NCI-H2029 treated with DMSO at 0.1 percent for 48 hours (cell line): ENCODE measurements at places on chromosomes 1 and 21.

- no peak for DNase-seq
Observed at GRCh38 chr21:29176471-29177120, 46.2 kb downstream of the MAP3K7CL start.

GRCh38 chr1:45804669-45804969 lies 1.2 kb downstream of the MAST2 start:
- DNase-seq, result peak; percentile 31

DNA sequence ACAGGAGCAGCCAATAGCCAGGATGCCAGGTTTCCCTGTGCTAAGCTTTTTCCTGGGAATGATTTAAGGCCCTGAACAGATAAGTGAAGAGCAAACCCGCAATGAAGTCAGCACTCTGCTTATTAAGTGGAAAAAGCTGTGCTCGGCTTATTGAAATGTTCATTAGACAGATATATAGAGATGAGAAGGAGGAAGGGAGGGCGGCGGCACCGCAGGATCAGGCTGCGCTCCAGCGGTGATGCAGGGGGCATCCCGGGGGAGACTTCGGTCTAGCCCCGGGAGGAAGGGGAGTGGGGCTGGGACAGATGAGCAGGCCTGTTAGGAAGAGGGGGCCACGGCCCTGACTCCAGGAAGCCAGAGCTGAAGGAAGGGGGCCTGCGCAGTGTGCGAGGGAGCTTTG lies 115.0 kb downstream of the TMEM53 start:
- no peak for DNase-seq

DNA sequence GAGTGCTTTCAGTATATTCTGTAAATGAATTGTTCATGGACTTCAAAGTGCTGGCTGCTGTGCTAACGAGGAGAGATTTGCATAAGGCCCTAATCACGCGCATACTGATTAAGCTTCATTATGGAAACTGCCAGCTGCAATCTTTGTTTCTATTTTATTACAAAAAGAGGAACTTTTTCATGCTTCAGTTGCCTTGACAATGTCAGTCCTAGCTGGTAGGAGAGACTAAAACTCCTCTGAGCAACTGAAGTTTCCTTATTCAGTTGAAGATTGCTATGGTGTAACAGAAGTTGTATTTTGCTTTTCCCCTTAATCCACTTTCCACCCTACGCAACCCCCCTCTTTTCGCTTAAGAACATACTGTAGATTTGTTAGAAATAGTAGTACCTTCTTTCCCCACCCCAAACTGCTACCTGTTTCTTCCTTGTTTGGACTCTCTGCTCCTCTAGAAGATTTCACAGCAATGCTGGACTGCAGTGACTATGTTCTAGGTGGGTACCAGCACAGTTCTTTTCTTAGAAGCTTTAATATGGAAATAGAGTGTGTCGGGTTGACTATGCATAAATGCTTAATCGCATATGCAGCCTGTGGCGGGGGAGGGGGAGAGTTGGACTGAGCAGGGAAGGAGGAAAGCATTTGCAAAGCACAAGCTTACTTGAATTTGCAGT lies 108.3 kb downstream of the POU2F1 start:
- no peak for DNase-seq

GRCh38 chr1:34864759-34865158 lies 5.2 kb upstream of the SMIM12 start:
- no peak for DNase-seq

DNA sequence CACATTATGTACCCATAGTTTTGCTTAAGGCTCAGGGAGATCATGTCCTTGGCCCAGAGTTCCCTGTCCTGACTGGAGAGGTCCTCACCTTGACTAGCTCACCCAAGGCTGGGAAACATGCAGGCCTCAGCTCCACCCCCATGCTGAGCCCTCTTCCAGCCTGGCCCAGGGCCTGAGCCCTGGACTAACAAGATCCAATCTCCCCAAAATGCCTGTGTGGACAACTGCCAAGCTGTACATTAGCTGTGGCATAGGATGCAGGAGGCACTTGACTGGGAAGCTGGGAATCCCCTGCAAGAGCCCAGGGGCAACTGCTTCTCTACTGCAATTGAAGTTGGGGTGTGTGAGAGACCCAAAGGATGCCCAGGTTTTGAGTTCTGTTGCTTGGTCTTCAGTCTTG lies 2.1 kb downstream of the LINGO4 start:
- DNase-seq, result no peak

DNA sequence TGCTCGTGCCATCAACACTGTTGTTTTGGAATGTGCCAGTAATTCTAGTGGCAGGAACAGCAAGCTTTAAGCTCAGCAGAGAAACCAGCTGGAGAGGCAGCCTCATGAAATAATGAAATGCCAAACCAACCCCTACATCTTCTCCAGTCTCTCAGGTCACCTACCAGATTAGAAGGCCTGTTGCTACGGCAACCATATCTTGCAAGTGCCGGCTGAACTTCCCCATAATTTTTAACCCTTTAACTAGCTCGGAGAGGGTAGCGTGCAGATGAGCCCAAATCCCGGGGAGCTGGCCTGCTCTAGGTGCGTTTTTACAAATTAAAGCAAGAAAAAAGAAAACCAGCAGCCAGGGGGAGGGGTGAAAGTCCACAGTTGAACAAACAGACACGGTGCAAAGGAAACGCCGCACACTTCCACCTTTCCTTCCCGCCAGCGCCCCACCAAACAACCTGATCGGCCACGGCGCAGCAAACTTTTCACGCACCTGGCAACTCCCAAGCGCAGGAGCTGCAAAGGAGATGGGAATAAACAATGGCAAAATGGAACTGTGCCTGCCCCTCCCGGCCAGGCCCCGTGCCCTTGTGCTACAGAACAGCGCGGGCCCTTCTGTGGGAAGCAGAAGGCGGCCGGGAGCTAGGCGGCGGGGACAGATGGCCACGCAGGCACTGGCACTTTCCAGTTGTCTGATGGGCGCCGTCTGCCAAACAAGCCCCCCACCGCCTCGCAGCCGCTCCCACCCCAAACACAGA lies 50.1 kb downstream of the SSBP3 start:
- DNase-seq, result no peak

- DNase-seq, result no peak
Observed at GRCh38 chr1:151289080-151289935, 7.2 kb downstream of the ZNF687 start.

- no peak for DNase-seq
Observed at GRCh38 chr1:152049291-152050083, 12.7 kb upstream of the S100A11 start.

- no peak for DNase-seq
Observed at GRCh38 chr1:185853739-185854138, 119.5 kb downstream of the HMCN1 start.
